ENCODE measurements at places on chromosomes 5 and 9.
A peak's percentile ranks its signal among the peaks of the same experiment; 100 is the strongest.

GRCh38 chr9:123426406-123426805, 70.4 kb downstream of the CRB2 start:
- DNase-seq = no peak

DNA sequence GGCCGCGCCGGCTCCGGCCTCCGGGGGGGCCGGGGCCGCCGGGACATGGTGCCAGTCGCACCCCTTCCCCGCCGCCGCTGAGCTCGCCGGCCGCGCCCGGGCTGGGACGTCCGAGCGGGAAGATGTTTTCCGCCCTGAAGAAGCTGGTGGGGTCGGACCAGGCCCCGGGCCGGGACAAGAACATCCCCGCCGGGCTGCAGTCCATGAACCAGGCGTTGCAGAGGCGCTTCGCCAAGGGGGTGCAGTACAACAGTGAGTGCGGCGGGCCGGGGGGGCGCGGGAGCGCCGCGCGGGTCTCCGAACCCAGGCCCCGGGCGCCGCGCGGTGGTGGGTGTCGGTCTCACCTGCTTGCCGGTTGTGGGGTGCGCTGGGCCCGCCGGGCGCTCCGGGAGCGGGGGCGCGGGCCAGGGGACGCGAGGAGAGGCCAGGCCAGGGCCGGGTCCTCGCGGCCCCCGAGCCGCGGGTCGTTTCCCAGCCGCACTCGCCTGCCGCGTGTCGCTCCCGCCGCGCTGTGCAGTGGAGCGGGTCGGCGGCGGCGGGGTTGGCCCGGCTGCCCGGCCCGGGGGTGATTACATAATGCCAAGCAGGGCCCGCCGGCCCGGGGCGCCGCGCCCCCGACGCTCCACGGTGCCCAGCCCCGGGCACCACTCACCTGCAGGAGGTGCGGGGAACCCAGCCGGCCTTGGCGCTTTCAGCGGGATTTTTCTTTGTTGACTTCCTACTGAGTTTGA, 492 bp downstream of the RABL6 start:
- DNase-seq = peak; percentile 51

DNA sequence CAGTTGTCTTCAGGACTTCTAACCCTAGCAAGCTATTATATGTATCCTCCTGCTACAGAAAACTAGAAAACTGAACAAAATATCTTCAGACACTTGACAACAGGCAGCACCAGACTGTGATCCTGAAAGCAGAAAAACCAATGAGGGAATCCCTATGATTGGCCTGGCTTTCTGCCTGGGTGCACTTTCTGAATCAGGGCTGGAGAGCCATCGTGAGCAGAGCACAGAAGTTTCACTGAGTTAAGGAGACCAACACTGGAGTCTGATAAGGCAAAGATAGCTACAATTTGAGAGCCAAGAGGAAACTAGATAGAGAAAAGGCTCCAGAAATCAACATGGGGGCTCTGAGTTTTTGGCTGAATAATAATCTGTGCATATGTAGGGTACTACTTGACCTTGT, 106.5 kb downstream of the FANCC start:
- DNase-seq = no peak

- DNase-seq = peak; percentile 17
These were observed 1.5 kb upstream of the RFX3 start for GRCh38 chr9:3526997-3527940.
